ENCODE measurements at places on chromosomes 11 and 22.

DNA sequence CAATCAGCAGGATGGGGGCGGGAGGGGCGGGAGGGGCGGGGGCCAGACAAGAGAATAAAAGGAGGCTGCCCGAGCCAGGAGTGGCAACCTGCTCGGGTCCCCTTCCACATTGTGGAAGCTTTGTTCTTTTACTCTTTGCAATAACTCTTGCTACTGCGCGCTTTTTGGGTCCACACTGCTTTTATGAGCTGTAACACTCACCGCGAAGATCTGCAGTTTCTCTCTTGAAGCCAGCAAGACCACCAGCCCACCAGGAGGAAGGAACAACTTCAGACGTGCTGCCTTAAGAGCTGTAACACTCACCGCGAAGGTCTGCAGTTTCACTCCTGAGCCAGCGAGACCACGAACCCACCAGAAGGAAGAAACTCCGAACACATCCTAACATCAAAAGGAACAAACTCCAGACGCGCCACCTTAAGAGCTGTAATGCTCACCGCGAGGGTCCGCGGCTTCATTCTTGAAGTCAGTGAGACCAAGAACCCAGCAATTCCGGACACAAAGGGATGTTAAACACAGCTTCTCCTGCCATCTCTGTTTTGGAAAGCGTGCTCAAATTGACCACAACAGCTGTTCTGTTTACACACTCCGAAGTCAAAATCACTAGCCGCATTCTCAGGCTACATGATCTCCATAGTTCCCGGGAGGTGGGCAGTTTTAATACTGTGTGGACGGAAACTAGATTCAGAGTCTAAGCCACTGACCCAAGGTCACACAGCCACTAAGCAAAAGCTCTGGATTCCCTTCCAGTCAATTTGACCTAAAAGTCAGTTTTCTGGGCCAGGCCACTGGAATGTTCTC is 11.9 kb downstream of the PLAAT2 start:
- no peak for DNase-seq

- DNase-seq: no peak
Measured at GRCh38 chr11:118276422-118276821, 12.3 kb upstream of the MPZL2 start.

DNA sequence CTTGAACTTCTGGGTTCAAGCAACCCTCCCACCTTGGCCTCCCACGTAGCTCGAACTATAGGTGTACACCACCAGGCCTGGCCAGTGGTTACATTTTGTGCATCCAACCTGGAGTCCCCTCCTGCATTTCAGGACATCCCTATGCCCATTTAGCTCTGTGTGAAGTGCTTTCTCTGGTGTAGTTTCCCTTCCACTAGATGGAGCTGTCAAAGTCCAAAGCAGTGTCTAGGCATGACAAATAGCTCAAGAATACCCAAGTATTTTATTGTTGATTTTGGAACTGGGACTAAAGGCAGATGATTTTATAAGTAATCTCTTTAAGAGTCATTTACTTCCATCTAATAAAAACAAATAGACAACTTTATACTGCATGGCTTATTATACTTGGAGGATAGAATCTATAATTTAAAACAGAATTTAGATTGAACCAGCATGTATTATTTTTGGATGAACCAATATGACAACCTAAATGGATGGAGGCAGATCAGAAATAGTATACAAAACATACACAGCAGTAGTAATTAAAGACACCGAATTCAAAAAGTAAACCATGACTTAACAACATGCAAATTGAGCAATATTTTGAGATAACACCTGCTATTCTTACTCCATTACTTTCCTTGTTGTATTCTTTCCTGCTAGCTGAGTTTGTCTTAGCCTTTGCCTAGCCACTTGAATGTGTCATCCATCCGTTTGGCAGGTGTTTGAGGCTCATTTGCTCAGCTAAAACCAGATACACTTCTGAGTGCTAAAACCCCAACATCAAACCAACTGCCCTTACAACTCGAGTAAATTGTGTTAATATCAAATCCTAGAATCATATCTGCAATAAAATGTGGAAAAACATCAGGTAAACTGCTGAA is 37.7 kb downstream of the EIF4ENIF1 start:
- peak; percentile 11 for DNase-seq

- no peak for DNase-seq
Measured at GRCh38 chr22:30855677-30856518, 112.7 kb downstream of the MORC2 start.

DNA sequence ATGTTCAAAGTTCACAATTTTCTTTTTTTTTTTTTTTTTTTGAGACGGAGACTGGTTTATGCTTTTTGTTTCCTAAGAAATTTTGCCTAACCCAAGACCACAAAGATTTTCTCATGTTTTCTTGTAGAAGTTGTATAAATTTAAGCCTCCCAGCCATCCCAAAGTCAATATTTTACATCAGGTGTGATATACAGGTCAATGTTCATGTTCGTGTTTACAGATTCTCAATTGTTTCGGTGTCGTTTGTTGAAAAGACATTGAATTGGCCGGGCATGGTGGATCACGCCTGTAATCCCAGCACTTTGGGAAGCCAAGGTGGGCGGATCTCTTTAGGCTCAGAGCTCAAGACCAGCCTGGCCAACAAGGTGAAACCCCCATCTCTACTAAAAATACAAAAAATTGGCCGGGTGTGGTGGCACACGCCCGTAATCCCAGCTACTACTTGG is 15.4 kb downstream of the FRMD8 start:
- no peak for DNase-seq

- DNase-seq: no peak
Measured at GRCh38 chr11:68118706-68119448, 2.3 kb downstream of the CHKA start.

GRCh38 chr11:126968915-126969314 is 31.7 kb downstream of the KIRREL3 start:
- DNase-seq: no peak

GRCh38 chr11:58142761-58143160 is 17.4 kb upstream of the OR9I1 start:
- no peak for DNase-seq

- DNase-seq: no peak
Measured at GRCh38 chr11:27028561-27028965, 12.1 kb upstream of the BBOX1 start.

GRCh38 chr22:35597692-35598395 is 19.3 kb downstream of the MB start:
- DNase-seq: no peak

DNA sequence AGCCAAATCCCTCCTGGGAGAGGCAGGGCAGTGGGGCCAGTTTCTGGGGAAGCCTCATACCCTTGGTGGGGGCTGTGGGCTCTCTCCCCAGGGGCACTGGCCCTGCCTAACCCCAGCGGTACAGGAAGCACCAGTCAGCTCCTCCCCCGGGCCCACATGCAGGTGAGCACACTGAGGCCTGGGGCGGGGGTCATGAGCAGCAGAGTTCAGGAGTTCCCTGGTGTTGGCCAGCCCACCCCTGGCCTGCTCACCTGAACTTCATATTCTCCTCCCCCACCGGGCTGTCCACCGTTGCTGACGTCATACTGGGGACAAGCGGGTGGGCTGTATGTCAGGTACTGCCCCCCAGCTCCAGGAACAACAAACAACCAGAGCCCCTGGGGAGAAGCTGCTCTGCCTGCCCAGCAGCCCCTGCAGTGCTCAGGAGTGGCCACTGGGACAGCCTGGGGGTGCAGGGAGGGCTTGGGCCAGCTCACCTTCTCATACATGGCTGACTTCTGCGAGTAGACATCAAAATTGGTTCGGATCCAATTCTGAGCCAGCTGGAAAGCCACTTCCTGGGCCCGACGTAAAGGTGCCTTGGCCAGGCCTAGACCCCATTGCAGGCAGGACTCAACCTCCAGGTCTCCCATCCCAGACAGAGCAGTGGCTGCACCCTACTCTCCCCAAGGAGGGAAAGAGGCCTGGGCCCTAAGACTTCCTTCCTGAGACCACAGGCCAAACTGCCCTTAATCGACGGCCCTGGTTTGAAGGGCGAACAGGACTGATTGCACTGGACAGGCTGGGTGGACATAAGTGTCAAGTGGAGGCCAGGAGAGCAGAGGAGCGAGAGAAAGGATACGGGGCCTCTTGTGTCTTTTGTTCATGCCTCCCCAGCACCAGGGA is 20.8 kb downstream of the TREH start:
- no peak for DNase-seq

DNA sequence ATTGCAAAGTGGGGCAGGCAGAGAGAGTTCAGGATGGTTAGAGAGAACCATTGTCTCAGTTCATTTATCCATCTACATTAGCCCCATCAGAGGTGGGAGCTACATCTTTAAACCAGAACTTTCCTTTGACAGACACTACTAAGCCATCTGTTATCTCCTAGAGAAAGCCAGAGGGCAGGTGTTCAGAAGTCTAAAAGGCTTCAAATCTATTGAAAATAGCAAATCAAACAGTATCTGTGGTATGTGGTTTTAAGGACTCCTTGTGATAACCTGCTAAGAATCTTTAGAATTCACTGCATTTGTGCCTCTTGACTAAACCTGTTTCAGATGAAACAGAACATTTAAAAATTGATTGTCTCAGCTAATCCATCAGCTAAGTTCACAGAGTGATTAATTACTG is 43.9 kb upstream of the PARVG start:
- DNase-seq: no peak

GRCh38 chr22:25109878-25110595 is 89.6 kb upstream of the CRYBB3 start:
- DNase-seq: no peak

GRCh38 chr11:100734743-100735527 is 47.8 kb downstream of the ARHGAP42 start:
- DNase-seq: no peak

DNA sequence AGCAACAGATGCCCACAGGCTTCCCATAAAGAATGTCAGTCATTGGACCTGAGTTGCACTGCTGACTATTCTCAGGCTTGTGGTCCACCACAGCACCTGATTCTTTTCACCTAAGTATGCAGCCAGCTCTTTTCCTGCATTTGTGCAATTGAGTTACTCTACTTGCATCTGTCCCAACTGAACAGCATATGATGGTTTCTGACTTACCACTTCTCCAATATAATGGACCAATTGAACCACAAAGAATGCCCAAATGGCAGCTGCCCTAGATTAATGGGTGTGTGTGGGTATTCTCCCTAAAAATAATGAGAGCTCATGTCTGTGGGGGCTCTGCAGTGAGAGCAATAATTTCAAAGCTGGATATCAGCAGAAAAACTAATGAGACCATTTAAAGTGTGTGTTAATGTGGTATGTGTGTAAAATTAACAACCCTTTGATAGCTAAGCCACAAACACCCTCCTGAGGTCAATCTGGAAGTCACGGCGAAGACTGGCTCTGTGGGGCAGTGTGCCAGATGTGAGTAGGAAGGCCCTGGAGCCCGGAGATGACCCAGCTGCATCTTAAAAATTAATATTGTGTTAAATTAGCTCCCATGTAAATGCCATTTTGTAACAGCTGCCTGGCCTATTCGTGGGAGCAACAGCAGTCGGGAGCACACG is 43.8 kb downstream of the SC5D start:
- no peak for DNase-seq

DNA sequence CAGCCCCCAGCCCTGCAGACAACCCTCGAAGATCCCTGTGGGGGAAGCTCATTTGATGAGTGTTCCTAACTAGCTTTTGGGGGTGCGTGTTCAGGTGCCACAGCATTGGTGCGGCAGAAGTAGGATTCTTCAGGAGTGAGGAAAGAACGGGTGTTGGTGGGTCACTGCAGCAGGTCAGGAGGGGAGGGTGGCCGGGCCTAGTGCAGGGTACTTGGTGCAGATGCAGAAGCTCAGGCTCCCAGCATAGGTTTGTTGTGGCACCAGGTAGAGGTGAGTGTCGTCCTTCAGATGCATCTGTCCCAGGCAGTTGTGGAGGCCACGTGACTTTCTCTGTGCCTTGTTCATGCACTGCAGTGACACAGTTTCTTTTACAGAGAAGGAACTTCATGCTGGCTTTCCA is 15.1 kb upstream of the ADORA2A start:
- DNase-seq: no peak

Data from GM18507 (cell line).